Stimulated activated naive CD4-positive, alpha-beta T cell treated with Interleukin-2 at 50 U/mL for 16 hours (primary cell): ENCODE measurements at places on chromosomes 3 and 15.

DNA sequence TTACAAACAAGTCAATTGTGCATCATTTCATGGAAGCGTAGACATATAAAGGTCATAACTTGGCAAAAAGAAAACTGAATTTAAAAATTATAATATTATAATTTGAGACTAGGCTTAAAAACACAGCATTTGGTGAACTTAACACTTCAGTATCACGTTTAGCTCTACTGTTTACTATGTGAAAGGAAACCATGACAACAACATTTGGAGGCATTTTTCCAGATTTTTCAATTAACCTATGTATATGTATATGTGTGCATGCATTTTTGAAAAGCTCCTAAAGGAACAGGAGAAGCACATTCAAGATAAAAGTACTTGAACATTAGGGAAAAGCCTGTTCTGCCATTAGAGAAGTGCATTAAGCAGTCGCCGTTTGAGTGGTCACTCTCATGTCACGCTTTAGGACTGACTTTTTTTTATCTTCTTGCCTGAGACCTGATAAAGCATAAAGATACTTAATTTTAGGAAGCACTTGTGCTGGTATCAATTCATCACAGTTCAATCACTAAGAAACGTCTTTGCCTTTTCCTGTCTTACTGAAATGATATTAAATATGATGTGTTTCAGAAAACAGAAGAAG lies 156.0 kb downstream of the NAALADL2 start:
- no peak for DNase-seq

DNA sequence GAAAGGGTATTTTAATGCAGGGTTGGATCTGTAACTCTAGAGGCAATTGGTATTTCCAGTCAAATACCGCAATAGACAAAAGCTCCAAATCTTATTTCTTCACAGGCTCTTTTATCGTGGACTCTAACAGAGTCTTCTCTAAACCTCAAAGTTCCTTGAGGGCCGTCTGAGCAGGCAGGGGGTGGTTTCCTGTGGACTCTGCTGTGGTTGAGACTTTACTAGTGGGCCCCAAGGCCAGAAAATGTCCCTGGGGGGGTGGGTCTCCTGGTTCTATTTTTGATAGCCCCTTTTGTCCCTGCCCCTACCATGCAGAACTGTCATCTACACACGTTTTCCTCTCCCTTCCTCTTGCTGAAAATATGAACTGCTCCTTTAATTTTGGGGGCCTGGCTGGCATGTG lies 80.1 kb downstream of the ASB7 start:
- DNase-seq, result no peak

DNA sequence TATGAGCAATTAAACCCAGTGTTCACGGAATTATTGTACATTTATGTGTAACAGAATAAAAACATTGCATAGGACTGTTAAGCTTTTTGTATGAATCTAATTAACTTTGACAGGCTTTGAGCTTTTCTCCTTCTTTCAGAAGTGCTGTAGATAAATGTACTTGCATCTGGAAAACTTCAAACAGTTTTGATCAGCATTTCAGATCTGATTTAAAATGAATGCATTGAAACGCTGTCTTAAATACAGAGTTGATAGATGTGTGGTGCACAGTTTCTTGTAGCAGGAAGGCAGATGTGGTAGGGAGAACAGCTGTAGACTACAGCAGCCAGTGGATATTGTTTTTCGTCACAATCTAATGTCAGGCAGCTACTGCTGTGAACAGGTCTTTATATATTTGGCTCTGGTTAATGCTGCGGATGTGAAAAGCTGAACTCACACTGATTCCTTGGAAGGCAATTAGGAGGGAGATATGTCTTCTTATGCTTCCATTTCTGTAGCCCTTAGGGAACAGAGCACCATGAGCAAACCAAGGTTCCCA lies 193.8 kb upstream of the GOLIM4 start:
- DNase-seq, result no peak

GRCh38 chr15:62835351-62835750 lies 207.2 kb upstream of the TPM1 start:
- DNase-seq, result no peak

DNA sequence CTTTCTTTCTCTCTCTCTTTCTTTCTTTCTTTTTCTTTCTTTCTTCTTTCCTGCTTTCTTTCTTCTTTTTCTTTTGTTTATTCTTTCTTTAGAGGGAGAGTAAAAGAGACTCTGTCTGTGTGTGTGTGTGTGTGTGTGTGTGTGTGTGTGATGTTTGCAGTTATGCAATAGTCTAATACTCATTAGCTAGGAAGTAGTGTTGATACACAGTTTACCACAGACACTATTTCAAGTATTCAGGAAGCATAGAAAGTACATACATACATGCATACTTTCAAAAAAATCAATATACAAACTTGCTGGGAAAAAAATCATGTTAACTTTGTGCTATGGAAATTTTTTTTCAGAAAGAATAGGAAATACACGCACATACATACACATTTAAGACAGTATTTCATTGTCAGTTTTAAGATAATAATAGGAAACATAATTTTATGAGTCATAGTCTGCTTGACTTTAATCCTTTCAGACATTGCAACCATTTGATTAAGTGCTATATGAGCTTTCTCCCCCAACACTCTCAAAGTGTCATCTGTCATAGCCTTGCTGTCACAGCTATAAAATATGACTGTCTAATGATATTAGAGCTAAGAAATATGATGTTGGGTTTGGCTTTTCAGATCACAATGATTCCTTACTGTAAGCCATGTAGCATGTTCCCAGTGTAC lies 74.9 kb upstream of the EPHA3 start:
- DNase-seq, result no peak

GRCh38 chr3:126070146-126070545 lies 13.8 kb downstream of the SLC41A3 start:
- DNase-seq, result no peak

DNA sequence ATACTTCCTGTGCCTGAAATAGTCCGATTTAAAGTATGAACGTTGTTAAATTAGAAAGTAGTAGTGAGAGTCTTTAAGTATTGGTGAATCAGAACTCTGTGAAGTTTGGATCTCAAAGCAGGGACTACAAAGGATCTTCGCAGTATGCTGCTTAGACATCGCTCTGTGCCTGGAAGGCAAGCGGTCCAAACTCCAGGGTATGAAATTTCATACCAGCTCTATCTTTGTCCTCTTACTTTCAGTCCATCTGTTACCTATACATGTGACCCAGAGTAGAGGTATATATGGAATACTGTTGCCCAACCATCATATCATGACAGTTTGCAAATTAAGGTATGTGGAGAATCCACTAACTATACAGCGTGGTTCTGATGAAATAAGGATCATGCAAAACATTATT lies 34.5 kb downstream of the VPS8 start:
- DNase-seq, result no peak

DNA sequence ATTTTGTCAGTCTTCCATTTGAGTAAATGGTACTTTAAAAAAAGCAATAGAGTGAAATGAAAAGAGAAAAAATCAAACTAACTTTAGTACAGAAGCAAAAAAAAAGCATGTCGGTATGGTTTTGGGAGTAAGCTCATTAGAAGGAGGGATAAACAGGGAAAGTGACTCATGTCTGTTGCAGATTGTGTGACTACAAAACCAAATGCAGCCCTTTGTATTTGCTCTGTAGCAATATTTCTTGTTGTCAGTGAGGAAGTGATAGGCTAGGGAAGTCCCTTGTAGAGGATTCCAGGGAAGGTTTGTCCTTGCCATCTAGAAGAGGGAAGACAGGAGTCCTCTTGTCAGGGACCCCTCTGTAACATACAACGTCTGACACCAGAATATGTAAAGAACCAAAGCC lies 150.5 kb upstream of the POU1F1 start:
- no peak for DNase-seq

GRCh38 chr15:79179108-79179561 lies 88.6 kb upstream of the RASGRF1 start:
- DNase-seq, result no peak
